ENCODE measurements at places on chromosomes 6 and 20. TPM values are rescaled to one million over a fixed set of nuclear protein-coding genes. Genes with fewer than 3 reads are reported as not detected.

The GID8 gene
- polyA plus RNA-seq: 10.8 TPM

The REV3L gene
- 14.4 TPM for polyA plus RNA-seq

The HLA-DRA gene
- polyA plus RNA-seq: 95.8 TPM

The CEP162 gene
- polyA plus RNA-seq: 5.0 TPM

The POPDC3 gene
- 6.7 TPM for polyA plus RNA-seq

DNA sequence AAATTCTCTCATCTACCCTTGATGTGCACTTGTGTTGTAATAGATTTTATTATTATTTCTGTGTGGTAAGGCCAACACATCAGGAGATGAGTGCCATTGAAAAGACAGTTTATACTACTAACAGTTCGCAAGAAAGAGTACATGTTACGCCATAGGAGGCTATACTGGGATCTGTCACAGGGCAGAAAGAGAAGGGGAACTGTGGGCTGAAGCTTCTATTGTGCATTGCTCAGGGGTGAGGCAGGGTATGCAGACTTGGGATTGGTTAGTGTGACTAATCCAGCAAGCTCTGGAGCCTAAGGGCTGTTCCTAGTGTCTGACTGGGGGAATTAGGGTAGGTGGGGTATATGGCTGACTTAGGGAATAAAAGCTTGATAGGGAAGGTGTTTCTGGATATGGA, 50.9 kb downstream of the GPR63 start:
- H3K27ac ChIP-seq: no peak overlapping the region
- no peak overlapping the region for H3K4me3 ChIP-seq
- H3K27me3 ChIP-seq: no peaks in the 10 kb centered on the region
- H3K36me3 ChIP-seq: no peaks in the 10 kb centered on the region
- H3K4me1 ChIP-seq: no peaks in the 10 kb centered on the region

GRCh38 chr6:14542670-14543366, 425.2 kb downstream of the CD83 start:
- no peak overlapping the region for H3K4me3 ChIP-seq
- H3K27ac ChIP-seq: no peak overlapping the region
- no peaks in the 10 kb centered on the region for H3K36me3 ChIP-seq
- no peaks in the 10 kb centered on the region for H3K27me3 ChIP-seq
- H3K4me1 ChIP-seq: no peaks in the 10 kb centered on the region
